ENCODE measurements at places on chromosomes 6 and 20.

DNA sequence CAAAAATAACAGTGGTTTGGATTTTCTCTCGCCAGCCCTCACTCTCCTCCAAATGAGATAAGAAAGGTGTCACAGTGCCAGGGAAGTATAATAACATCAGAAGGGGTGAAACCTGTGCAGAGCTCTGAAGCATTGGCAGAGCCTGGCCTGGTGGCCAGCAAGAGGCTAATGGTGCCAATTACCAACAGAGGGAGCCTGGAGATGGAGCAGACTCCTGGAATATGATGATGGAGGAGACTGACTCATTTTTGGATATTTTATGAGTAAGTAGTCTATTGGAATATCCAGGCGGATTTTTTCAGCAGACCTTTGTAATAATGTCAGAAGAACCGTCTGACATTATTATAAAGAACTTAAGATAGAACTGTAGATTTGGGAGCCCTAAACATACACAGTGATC, 442.6 kb upstream of the MARCKS start:
- no peak for DNase-seq

DNA sequence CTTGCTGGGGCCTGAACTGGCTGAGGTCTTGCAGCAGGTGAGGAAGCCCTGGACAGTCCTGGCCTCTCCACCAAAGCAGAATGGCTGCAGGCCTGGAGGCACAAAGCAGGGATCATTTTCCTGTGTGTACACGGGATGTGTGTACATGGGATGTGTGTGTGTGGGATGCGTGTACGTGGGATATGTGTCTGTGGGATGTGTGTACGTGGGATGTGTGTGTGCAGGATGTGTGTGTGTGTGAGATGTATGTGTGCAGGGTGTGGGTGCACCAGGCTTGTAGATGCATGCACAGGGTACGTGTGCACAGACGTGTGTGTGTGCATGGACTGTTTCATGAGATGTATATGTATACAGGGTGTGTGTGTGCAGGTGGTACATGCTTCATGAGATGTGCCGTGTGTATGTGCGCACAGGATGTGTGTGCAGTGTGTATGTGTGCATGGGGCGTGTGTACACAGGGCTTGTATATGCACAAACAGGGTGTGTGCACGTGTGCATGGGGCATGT, 7.9 kb upstream of the CHRNA4 start:
- no peak for DNase-seq

- DNase-seq, result no peak
These were observed 387.8 kb downstream of the CD83 start for GRCh38 chr6:14505401-14505800.

GRCh38 chr6:162249907-162250642, 477.5 kb downstream of the PRKN start:
- no peak for DNase-seq

DNA sequence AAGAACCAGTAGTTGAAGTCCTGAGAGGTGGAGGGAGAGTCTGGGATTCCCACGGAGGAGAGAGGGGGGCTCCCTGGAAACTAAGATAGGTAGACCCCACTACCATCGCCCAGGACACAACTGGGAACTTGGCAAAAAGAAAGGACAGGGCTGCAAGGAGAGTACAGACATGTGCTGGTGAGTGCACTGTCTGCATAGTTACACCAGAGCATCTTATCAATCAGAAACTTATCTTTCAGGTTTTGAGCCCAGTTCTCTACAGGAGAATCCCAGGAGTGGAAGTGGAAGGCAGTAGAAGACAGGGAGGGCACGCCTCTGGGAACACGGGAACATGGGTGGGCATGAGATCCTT, 12.2 kb downstream of the NFKBIL1 start:
- no peak for DNase-seq

DNA sequence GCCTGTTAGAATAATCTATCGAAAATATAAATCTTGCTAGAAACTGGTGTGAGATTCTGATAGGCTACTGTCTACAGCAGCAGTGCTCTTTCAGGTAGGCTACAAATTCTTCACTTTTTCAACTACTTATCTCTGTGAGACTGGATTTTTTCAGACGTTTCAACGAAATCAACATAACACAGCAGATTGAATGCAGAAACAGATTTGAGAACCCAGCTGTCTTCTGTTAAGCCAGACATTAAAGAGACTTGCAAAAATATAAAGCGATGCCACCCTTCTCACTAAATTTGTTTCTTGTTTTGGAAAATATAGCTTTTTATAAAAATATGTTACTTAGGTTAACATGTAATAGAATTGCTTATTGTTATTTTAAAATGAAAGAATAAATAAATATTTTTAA, 140.6 kb upstream of the PHACTR1 start:
- DNase-seq, result no peak

- DNase-seq, result no peak
These were observed 20.0 kb downstream of the NOL4L start for GRCh38 chr20:32564921-32565734.

DNA sequence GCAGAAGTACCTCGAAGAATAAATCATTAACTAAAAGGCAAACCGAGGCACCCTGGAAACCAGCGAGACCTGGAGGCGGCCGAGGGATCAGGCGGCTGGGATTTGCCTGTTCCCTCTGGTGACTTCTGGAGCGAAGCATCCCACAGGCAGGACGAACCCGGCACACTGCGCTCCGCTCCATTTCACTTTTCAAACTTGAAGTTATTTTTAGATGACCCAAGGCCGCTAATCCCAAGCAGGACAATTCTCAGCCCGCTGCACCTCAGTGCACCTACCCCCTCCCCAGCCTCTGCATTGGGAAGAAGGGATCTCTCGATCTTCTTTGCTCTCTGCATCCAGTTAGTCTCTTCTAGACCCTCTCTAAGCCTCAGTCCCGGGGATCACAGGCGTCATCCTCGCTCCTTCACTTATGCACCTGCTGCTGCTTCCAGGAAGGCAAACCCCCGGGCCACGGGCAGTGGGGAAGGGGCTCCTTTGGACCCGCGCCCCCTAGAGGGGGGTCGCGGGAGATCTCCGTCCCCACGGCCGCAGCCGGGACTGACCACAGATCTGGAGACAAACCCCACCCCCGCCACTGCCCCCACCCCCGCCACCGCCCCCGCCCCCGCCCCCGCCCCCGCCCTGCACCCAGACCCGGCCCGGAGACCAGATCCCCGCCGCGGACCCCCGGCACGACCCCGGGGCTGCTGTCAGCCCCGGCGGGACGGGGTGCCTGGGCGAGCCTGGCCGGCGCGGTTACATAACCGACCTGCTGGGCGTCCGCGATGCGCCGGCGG, 636 bp downstream of the RCAN2 start:
- DNase-seq, result no peak

DNA sequence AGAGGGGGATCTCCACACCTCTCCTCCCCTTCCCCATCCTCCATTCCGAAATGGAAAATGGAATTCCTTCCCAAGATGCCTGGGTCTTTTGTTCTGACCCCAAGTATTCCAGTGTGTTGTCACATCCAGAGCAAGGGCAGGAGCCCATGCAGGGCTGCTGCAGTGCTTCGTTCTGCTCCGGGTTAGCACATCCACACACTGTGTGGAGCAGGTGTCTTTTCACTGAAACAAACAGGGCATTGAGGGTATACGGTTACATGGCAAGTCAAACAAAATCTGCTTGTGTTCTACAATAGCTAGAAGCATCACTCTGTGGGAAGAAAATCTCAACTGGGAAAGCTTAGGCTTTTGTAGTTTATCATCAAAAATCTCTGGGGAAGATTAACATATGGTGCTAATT, 56.9 kb downstream of the LYRM2 start:
- DNase-seq, result no peak

DNA sequence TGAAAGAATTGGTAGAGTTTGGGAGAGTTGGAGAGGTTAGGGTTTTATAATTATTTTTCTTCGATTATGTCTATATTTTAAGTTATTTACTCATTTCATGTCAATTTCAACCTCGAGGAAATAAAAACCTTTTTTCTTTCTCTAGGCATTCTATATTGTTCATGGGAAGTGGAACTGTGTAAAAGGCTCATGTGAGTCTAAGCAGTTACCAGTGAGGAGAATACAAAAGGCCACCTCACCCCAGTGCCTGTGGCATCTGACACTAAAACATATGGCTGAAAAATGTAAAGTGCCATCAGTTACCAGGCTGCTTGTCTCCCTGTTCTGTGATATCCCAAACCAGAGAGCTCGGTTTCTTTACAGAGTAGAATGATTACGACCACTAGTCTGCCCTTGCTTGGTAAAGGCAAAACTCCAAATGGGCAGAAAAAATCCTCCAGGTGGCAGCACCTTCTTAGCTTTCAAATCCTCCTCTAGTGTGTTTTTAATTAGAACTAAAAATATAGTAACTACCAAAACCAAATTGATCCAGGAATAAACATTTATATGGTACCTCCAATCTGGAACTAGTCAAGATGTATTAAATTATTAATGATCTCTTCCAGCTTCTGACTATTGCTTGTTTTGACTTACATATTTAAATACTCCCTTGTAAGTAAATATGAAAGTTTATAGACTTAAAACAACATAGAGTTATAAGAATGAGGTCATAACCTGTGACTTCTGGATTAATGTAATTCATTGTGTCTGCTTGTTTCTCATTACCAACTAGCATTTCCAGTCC, 122.6 kb upstream of the MCHR2 start:
- peak; percentile 91 for DNase-seq

DNA sequence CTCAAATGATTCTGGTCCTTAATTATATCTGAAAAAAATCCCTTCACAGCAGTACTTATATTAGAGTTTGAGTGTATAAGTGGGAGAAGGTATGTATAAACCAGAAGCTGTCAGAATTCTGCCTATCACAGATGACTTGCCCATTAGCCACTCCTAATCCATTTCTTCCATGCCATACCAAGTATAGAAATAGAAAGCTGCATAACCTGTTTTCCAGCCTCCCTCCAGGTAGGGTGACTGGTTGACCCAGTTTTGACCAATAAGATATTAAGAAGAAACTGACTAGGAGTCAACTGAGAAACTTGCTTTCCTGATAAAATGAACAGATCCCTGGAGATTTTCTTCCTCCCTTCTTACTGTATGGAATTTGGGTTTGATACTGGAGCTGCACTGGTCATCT, 112.2 kb upstream of the GRIK2 start:
- DNase-seq, result no peak

GRCh38 chr6:20467437-20467836, 65.8 kb downstream of the E2F3 start:
- no peak for DNase-seq

DNA sequence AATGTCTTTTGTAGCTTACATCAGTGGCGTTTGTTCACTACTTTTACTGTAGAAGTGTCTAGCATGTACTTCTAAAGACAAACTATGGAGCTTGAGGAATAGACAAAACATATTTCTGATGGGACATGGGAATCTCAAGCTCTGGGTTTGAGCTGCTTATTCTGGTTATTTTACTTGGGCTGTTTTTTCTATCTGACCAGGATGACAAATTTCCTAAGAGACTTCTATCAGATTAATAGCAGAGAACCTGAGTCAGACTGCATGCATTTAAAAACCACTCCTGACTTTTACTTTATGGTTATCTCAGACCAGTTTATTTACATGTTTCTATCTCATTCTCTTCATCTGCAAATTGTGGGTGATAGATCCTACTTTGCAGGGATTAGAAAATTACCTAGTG, 1282.3 kb upstream of the GJE1 start:
- DNase-seq, result no peak

- DNase-seq, result no peak
These were observed 521 bp upstream of the LKAAEAR1 start for GRCh38 chr20:64084685-64085152.

DNA sequence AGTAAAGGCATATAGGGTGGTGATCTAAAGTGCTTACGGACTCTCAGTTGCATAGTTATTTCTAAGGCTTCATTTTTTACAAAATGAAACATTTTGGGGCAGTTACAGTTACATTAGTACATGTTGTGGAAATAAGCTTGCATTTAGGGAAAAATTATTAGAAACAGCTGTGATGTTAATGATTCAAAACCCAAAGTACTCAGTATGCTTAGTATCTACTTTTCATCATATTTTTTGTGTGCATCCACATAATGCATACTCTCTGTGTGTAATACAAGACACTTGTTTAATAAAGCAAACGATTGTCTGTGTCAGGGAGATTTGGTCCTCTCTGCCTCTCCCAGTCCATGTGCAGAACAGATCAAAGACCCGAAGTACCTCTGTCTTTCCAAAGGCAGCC, 11.4 kb upstream of the TBX18 start:
- no peak for DNase-seq

- no peak for DNase-seq
These were observed 10.1 kb upstream of the BAG2 start for GRCh38 chr6:57162028-57162427.

Data from Kasumi-1 (cell line).